CD4-positive, alpha-beta T cell (primary cell): ENCODE measurements at places on chromosomes 7 and 10.

GRCh38 chr7:47557694-47558670 lies 23.9 kb downstream of the TNS3 start:
- no peak for DNase-seq

GRCh38 chr7:508461-509170 lies 11.0 kb downstream of the PDGFA start:
- no peak for DNase-seq

DNA sequence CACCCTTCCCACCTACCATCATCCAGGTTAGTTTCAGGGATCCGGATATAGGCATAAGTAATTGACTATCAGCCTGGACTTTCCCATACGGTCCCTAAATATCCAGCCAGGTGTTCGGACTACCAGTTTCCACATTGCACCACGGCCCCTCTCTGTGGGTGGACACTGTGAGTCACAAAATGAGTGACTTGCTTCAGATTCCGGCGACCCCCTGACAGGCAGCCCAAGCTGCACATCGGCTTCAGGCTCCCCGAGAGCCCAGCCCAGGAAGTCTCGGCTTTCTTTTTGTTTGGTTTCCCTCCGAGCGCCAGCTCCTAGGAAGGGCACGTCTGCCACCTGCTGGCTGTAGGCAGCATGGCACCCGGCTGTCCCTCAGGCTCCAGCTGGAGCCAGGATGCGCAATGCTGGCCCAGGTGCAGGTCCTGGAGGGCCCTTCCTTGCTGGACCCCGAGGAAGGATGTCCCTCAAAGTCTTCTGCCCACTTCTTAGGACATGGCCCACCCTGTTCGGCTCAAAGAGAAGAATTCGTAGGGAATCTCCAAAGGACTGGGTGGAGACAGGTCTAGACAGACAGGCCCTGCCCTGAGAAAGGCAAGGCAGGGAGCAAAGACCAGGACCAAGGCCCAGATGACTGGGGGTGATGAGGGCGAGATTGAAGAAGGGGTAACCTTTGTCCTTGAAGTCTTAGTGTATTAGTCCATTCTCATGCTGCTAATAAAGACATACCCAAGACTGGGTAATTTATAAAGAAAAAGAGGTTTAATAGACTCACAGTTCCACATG lies 10.6 kb downstream of the HABP2 start:
- DNase-seq = peak; percentile 50

DNA sequence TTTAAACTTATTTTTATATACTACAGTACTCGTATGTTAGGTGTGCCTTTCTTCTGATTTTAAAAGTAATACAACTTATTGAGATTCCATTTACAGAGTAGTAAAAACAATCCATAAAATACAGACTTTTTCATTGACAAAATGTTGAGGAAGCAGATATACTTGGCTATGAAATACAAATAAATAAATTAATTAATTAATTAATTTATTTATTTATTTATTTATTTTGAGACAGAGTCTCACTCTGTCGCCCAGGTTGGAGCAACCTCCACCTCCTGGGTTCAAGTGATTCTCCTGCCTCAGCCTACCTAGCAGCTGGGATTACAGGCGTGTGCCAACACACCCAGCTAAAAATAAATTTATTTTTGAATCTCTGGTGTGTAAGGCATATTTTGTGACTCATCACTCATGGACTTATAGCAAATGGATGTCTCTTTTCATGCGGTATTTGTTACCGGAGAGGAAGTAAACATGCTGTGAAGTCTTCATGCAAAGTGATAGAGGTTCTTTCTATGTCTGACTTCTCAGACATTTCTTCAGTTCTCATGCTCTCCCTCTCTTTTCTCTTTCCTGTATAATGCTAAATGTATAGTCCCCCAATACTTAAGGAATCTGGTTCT lies 20.2 kb upstream of the SRPK2 start:
- no peak for DNase-seq

- DNase-seq = no peak
These were observed 355.3 kb downstream of the TCERG1L start for GRCh38 chr10:130956251-130956650.

DNA sequence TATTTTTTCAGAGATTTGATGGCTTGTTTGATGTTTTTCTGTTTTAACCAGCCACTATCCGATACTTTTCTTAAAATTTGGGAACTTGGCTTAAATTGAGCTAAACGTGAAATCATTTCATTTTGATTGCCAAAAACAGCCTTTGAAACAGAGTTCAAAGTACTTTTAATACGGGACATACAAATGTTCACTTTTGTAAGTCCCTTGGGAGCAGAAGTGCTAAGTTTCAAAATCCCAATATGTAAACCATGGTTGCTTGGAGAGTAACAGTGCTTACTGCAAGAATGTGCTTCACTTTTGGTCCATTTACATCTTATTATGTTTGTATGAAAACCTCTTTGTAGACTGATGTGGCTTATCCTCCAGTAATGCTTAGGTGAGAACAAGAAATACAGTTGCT lies 10.9 kb downstream of the PNPLA8 start:
- DNase-seq = no peak

GRCh38 chr7:73352784-73353183 lies 24.8 kb downstream of the FKBP6 start:
- no peak for DNase-seq

DNA sequence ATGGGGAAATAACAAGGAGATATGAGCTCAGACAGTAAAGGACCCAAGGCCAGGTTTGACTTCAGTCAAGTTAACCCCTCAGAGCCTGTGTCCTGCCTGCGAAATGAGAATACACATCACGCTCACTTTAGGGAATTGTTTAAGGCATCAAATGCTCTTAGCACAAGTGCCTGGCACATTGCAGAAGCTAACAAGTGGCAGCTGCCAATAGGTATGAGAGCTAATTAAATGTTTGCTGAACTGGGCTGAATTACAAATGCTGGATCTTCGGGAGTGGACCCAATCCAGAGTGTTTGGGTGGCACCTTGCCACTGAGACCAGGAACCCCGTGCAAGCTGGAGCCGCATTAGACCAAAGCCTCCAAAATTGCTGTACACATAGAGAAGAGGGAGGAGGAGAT lies 136.8 kb downstream of the C10orf90 start:
- DNase-seq = no peak

DNA sequence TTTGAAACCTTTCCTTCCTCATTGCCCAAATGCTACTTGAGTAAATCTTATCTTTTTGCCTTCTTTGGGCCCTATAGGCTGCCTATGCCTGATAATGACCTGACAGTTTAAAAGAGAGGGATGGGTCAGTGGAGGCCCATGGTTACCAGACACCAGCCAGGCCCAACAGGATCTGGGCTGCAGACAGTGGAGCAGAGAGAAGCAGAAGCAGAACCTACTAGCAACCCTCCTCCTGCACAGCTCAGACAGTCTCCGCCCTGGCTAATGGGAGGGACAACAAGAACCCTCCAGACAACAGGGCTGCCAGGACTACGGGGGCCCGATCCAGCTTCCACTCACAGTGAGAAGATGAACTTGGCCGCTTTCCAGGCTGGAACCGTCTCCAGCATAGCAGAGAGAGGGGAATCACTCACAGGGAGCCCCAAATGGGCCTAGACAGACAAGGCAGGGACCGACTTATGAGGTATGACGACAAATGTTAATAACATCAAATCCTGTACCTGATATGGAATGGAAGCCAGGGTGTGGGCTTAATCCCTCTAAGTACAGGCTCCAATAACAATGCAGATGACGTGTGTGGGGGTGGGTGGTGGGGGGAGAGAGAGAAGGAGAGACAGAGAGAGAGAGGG lies 31.7 kb upstream of the DGKI start:
- no peak for DNase-seq

- no peak for DNase-seq
These were observed 282.5 kb downstream of the GALNT17 start for GRCh38 chr7:71414490-71414889.

DNA sequence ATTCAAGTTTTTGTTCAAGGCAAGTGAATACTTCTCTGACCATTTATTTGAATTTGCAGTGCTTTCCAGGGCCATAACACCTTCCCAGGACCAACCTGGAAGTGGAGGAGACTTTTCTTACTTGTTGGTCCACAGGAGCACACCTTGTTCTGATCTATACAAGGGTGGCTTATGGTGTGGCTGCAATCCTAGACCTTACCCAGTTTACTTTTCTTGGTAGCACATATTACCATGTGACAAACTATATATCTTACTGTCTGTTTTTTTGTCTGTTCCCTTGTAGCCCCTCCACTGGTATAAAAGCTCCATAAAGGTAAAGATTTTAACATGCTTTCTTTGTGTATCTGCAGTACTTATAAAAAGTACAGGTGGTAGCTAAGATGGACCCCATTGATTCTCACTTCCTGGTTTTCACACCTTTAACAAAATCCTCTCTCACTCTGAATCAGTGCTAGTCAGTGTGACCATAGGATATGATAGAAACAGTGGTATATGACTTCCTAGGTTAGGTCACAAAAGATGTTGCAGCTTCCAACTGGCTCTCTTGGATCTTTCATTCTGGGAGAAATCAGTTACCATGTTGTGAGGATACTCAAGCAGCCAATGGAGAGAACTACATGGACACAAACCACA lies 5.6 kb upstream of the ASB4 start:
- no peak for DNase-seq

DNA sequence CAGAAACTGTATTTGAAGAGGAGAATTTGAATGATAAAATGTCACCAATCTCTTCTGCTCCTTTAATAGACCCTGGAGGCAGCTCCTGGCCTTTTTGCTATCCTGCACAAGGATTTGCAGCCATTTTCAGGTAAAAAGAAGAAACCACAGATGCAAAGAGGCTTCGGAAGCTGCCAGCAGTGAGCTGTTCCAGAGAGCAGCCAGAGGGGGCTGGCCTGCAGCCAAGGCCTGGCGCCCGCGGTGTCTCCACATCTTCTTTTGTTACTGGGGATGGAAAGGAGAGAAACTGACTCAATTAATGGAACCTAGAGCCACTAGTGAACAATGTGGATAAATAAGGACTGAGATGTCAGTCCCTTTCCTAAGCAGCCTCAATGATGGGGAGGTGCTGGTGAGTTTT lies 23.9 kb upstream of the GPR26 start:
- no peak for DNase-seq

- DNase-seq = peak; percentile 29
These were observed 1.3 kb upstream of the SH2D4B start for GRCh38 chr10:80536361-80536835.

DNA sequence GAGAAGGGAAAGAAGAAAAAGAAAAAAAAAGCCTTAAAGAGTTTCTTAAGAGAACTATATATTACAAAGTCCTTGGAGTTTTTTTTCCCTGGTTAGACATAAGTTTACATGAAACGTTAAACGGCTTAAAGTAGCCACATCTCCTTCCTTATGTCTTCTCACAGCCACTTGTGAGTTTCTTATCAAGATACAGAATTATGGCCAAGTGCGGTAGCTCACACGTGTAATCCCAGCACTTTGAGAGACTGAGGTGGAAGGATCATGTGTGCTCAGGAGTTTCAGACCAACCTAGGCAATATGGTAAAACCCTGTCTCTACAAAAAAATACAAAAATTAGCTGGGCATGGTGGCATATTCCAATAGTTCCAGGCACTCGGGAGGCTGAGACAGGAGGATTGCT lies 54.3 kb downstream of the IKZF1 start:
- DNase-seq = no peak

DNA sequence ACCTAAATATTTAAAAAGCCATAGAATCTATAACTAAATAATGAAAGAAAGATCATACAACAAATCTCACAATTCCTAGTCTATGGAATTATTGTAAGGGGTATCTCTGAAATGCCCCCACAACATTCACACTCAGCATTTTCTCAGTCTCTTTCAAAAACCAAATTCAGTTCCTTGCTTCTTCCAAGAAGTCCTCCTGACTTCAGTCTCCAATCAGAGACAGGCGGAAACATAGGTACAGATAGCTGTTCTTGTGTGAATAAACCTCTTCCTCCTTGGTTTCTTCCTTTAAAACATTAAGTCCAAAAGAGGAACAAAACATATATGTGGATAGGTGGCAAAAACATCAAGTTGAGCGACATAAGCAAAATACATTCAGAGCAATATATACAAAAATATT lies 13.9 kb upstream of the FBXW4 start:
- no peak for DNase-seq

GRCh38 chr7:139940866-139941265 lies 111.8 kb downstream of the TBXAS1 start:
- DNase-seq = no peak

GRCh38 chr10:6348096-6348874 lies 145.6 kb downstream of the PFKFB3 start:
- DNase-seq = peak; percentile 76

- DNase-seq = no peak
These were observed 8.6 kb downstream of the BTBD16 start for GRCh38 chr10:122279725-122280141.

DNA sequence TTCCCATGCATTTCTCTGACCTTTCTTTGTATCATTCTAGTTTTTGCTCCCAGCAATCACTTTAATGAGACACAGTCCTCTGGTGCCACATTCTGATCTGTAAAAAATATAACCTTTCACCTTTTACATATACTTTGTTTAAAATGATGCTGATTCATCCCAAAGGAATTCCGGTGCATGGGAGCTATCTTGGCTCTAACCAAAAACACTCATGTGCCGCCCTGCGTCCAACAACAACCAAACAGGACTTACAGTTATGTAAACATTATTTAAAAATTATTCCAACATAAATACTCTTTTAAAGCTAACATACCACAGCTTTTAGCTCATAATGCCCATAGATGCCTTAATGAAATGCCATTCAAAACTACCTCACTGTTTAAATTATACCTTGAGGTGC lies 7.7 kb upstream of the OPALIN start:
- DNase-seq = no peak

DNA sequence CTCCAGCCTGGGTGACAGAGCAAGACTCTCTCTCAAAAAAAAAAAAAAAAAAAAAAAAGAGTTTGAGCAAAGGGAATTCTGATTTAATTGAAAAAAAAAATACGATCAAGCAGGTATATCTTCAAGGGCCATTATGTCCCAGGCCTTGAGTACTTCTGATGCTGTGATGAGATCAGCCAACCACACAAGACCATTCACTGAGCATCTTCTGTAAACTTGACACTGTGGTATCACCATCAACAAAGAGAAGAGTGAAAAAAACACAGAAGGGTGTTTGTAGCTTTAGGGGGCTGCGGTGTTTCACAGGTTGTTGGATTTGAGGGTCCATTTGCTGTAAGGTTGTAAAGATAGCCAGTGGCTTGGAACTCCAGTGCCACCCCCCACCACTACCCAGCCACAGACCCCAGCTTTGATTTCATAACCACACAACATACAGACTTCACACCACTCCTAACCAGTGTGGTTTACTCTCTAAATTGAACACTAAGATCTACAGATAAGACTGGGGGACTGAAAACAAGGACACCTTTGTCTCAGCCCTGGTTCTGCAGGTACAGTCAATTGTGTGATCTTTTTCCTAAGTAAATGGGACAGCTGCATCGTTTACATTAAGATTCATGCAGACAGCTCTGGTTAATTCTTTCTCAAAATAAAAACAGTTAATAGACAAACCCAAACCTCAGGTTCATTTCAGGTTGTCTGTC lies 66.4 kb downstream of the CDC123 start:
- no peak for DNase-seq
